ENCODE measurements at places on chromosomes 5 and 9. TPM values are rescaled to one million over a fixed set of nuclear protein-coding genes. Genes with fewer than 3 reads are reported as not detected.

GRCh38 chr5:180090098-180090768, 18.7 kb upstream of the RNF130 start:
- ATAC-seq, result peak; percentile 90

The IL3 gene
- 0.32 TPM for total RNA-seq

DNA sequence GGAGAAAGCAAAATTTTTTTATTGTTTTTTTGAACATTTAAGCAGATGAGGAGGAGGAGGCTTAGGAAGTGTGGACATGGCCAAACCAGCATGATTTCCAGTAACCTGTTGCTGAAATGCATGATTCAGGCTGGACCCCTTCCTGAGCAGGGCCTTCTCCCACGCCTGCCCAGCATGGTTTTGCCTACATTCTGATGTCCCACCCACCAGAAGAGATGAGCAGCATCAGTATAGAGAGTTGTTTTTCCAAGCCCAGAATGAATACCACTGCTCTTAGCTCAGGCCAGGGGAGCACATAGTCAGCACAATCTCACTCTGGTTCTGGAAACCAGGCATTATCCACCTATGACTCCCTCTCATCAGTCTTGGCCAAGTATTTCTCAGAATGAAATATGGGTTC, 90.1 kb downstream of the PAPPA start:
- no peak for ATAC-seq

The PIP5K1B gene
- 0.37 TPM for total RNA-seq

The SPATA31A1 gene
- total RNA-seq, result not detected

The LRRC19 gene
- not detected for total RNA-seq

- no peak for ATAC-seq
These were observed 43.6 kb upstream of the NEK6 start for GRCh38 chr9:124214116-124214515.

DNA sequence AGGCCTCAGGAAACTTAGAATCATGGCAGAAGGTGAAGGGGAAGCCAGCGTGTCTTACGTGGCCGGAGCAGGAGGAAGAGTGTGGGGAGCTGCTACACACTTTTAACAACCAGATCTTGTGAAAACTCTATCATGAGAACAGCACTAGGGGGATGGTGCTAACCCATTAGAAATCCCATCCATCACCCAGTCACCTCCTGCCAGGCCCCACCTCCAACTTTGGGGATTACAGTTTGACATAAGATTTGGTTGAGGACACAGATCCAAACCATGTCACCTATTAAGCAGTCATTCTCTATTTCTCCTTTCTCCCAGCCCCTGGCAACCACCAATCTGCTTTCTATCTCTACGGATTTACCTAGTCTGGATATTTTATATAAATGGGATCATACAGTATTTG, 26.9 kb downstream of the PBX3 start:
- no peak for ATAC-seq

- no peak for ATAC-seq
These were observed 5.7 kb upstream of the CTSL start for GRCh38 chr9:87720173-87720572.

- ATAC-seq, result no peak
These were observed 45.1 kb upstream of the PJA2 start for GRCh38 chr5:109454731-109455505.

- peak; percentile 11 for ATAC-seq
These were observed 34.1 kb upstream of the TNFAIP8 start for GRCh38 chr5:119321569-119322311.

The DDX4 gene
- total RNA-seq, result not detected

The RAB3C gene
- total RNA-seq, result not detected

The CDH10 gene
- total RNA-seq, result not detected

GRCh38 chr5:133050521-133050920, 1.3 kb upstream of the HSPA4 start:
- ATAC-seq, result no peak

- no peak for ATAC-seq
These were observed 77.6 kb downstream of the MAPKAP1 start for GRCh38 chr9:125629446-125629845.

The ISL1 gene
- total RNA-seq, result not detected

Measured in activated T-helper 17 cell treated with anti-CD3 and anti-CD28 coated beads, Interleukin-2, amount 50 U/mL, for 72 hours (primary cell).